Sigmoid colon (tissue), 7 donors: ENCODE measurements at places on chromosomes 6 and 20. TPM values are rescaled to one million over a fixed set of nuclear protein-coding genes. Genes with fewer than 3 reads are reported as not detected.

Gene BPIFB4
- total RNA-seq: not detected

Gene HLA-DRA
- total RNA-seq: 108 TPM

Gene IP6K3
- 6.1 TPM for total RNA-seq

DNA sequence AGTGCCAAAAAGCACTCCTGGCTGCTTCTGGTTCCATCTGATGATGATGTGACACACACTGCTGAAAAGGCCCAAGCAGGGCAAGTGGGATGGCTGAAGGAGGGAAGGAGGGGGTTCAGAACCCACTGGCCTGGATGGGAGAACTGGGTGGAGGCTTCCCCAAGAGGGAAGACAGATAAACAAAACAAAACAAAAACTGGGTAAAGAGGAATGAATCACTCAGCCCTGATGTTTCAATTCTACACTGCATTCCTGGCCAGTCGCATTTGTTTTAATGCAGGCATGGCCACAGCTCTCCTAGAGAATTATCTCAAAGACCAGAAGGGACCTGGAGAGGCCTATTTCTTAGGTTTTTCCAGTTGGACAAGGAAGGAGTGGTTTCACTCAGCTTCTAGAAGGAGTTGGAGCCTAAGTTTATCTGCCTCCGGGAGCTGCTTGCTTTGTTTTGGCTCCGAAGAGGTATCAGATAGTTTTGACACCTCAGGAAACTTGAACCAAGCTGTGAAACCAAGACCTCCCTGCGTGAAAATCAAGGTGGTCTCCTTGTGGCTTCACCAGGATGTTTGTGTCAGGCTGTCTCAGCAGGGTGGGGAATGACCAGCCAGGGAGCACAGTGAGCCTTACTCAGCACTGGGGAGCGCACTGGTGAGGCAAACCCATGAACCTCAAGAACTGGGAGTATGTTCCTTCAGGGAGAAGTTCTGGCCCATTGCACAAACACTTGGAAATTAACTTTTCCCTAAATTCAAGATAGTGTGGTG is 16.1 kb downstream of the TTPAL start:
- DNase-seq: peak; percentile 84
- peak overlapping the region; percentile 71 for H3K27ac ChIP-seq
- H3K36me3 ChIP-seq: peaks cover 5% of the 10 kb centered on the region
- H3K27me3 ChIP-seq: no peaks in the 10 kb centered on the region

DNA sequence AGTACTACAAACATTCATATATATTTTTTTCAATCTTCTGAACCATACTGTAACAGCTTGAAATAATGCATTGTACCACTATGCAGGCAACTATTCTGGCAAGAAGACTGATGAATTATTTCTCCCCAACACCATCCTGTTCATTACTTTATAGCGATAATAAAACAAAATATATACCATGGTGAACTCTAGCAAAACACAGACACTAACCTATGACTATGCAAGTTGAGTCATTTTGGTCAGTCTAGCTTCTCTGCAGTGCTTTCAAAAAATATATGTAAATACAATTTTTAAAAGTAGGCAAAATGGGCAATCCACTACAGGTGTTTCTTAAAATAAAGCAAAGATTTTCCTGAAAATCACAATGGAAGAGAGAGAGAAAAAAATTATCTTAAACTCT is 20.3 kb downstream of the PHIP start:
- no peaks in the 10 kb centered on the region for H3K27me3 ChIP-seq
- no peaks in the 10 kb centered on the region for H3K36me3 ChIP-seq
- no peaks in the 10 kb centered on the region for H3K4me1 ChIP-seq
- no peak overlapping the region for H3K4me3 ChIP-seq

DNA sequence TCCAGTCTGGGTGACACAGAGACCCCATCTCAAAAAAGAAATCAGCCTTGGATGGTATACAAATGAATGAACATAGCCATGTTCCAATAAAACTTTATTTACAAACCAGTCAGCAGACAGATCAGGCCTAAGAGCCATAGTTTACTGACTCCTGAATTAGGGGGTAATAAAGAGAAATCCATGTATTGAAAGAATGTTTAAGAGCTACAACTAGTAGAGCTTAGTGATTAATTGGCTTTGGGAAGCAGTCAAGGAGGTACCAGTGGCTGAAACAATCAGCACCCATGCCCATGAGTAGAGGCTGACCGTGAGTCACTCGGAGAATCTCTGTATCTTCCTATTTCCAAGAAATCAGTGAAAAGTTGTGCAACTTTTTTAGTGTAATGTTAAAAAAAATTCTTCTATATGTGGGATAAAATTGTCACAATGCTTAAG is 223.6 kb upstream of the RREB1 start:
- no peak for DNase-seq
- H3K27me3 ChIP-seq: no peaks in the 10 kb centered on the region
- no peaks in the 10 kb centered on the region for H3K36me3 ChIP-seq

DNA sequence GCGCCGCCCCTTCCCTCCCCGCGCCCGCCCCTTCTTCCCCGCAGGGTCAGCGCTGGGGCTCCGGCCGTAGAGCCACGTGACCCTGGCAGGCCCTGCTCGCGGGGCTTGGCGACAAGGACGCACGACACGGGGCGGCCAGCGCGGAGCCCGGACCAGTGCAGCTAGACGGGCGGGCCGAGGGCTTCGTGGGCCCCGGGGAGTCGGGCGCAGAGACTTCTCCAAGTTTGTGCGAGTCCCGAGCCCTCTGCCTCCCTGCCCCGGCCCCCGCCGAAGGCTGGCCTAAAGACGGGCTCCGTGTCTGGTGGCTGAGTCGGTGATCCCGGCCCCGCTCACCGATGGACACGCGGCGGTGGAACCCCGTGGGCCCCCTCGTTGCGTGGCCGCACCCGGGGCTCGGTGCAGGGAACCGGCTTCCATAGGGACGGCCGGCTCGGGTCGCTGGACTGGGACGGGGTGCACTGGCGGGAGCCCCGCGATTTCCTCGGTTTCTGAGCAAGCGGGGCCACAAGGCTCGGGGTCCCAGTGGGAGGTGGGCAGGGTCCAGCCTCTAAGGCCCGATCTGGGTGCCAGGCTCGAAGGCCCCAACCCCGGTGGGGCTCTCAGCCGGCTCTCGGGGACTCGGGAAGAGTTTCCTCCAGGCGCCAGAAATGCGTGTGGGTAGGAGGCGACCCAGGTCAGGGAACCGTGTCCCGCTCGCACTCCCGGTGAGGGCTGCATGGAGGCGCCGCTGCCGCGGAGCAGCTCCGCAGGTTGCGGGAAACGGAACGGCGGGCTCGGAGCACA is 452 bp upstream of the GATA5 start:
- no peak for DNase-seq
- no peaks in the 10 kb centered on the region for H3K36me3 ChIP-seq
- H3K4me1 ChIP-seq: peaks cover 22% of the 10 kb centered on the region
- peaks cover 51% of the 10 kb centered on the region for H3K27me3 ChIP-seq

DNA sequence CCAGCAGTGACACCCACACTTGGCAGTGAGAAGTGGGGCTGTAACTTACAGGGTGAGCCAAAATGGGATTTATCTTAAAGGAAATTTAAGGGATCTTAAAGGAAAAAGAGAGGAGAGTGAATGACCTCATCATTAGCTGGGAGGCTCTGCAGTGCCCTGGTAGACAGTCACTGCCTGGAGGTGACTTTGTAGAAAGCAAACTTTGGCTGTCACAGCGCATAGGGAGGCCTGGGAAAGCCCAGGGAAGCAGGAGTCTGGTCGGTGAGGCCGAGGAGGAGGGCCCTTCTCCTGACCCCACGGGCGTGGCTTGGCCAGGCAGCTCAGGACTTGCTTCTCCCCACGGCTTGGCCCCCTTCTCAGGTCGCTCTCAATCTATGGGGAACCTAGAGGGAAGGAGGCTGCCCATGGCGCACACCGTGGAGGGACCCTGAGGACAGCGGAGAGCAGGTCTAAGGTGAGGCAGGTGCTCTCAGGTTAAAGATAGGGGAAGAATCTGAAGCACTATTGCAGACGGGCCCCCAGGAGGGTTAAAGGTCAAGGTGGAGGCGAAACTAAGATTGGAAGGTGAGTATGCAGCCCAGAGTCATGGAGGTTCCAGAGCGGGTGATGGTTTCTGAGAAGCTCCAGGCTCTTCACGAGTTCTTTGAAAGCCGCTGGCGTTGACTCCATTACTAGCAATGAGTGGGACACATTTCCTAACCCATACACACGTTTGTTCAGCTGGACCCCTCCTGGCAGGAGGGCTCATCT is 15.6 kb upstream of the RIPK1 start:
- no peaks in the 10 kb centered on the region for H3K36me3 ChIP-seq
- no peaks in the 10 kb centered on the region for H3K27me3 ChIP-seq
- no peak overlapping the region for H3K4me3 ChIP-seq
- H3K27ac ChIP-seq: peak overlapping the region; percentile 72
- peaks cover 9% of the 10 kb centered on the region for H3K4me1 ChIP-seq
